ENCODE measurements at places on chromosomes 12 and 14. TPM values are rescaled to one million over a fixed set of nuclear protein-coding genes. Genes with fewer than 3 reads are reported as not detected.

Gene PCED1B
- 0.80 TPM for total RNA-seq

Gene LALBA
- not detected for total RNA-seq

Gene CCDC197
- not detected for total RNA-seq

GRCh38 chr12:69684466-69684865 is 14.6 kb downstream of the BEST3 start:
- DNase-seq = no peak

GRCh38 chr14:101032433-101032832 is 128.9 kb upstream of the RTL1 start:
- no peak for DNase-seq

All from LHCN-M2 (cell line).